ENCODE measurements at places on chromosomes 6 and 20. TPM values are rescaled to one million over a fixed set of nuclear protein-coding genes. Genes with fewer than 3 reads are reported as not detected.
A peak's percentile ranks its signal among the peaks of the same experiment; 100 is the strongest.

The WFDC12 gene
- not detected for total RNA-seq

DNA sequence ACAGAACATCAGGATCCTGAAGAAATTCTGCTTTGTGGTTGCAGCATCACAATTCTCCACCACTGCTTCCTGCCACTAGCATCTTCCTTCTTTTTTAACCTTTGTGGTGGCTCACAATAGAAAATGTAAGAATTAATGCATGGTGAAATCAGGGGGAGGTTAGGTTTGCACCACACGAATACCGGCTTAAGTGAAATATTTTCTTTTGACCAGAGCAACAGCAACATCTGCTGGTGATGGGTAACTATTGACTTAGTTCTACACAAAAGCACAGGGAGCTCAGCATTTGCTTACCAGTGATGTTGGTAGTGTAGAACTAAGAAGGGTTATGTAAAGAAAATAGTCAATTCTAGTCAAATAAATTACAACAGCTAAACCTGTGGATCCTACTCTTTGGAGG is 280.5 kb downstream of the SYNE1 start:
- peak; percentile 53 for DNase-seq

DNA sequence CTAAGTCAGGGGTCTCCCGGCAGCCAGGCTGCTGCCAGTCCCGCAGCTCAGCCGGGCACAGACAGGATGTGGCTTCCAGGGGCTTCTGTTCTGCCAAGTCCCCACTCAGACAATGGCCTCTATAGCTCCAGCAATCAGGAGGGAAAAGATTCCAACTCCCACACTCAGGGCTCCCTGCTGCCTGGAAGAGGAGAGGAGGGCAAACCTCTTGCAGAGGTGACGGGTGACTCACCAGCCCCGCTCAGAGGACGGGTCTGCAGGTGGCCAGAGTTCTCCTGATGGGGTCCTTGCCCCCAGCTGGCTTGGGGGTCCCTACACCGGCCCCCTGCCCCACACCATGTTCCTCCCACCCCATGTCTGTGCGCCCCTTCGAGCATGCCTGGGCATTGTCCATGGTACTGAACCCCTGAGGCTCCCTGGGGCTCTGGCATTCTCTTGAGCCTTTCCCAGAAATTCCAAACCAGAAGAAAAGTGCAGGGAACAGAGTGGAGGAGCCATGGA is 32.6 kb downstream of the NTSR1 start:
- DNase-seq = peak; percentile 78

GRCh38 chr6:81768150-81768942 is 15.9 kb upstream of the TENT5A start:
- DNase-seq = no peak

The C6orf15 gene
- total RNA-seq = not detected

Data from neural progenitor cell (in vitro differentiated cells).